Transverse colon (tissue), 4 donors: ENCODE measurements at places on chromosomes 11 and 22. TPM values are rescaled to one million over a fixed set of nuclear protein-coding genes. Genes with fewer than 3 reads are reported as not detected.
A peak's percentile ranks its signal among the peaks of the same experiment; 100 is the strongest.

NOL12 gene
- total RNA-seq = 44.1 TPM

DNA sequence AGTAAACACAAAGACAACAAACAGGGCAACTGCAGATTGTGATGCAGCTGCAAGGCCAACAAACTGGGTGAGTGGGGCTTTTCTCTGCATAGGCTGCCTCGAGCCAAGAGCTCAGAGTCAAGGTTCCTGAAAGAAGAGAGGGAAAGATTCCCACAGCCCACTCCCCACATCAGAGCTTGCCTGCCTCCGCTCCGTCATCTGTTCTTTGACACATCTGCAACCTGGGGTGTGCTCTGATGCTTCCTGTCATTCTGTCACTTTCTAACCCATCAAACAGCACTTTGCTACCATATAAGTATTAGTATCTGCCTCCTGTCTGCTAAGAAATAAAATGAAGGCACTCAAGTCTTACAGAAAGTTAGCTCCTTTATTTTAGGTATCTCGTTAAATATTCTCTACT lies 46.9 kb downstream of the C22orf31 start:
- DNase-seq = no peak

ME3 gene
- 258 TPM for total RNA-seq

DNA sequence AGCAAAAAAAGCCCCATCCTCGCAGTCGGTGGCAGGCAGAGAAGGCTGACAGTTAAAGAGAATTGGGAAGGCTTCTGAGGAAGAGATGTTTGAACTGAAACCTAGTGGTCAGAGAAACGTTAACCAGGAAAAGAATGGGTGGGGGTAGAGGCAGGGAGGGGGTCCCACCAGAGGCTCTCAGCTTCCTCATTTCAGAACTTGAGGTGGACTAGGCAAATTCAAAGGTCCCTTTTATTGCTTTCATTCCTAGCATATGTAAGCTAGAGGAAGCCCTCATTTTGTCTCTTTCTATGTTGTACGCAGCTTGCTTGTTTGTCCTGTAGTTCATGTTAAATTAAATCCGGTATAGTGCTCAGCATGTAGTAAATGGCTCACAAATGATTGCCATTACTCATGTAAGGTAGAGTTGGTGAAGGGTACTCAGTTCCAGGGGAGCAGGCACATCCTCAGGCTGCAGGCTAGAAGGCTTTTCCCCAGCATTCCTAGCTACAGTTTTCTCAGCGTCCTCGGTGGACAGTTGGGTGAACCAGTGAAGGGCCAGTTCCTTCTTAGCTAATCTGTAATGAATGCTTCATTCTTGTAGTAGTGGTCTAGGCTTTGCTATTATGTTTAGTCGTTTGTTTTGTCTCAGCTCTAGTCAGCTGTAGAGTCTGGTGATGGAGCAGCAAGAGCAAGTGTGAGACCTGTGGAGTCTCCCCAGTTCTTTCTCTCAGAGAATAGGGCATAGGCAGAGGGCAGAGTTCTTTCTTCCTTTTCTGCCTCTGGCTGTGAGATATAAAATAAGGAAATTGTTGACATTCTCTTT lies 58.6 kb downstream of the UVRAG start:
- DNase-seq = no peak

PGR gene
- 0.95 TPM for total RNA-seq

- no peak for DNase-seq
Observed at GRCh38 chr22:25940479-25940878, 198.5 kb downstream of the MYO18B start.

GRCh38 chr11:17490938-17491337 lies 14.3 kb upstream of the ABCC8 start:
- no peak for DNase-seq

GRCh38 chr22:41848468-41848867 lies 15.6 kb downstream of the SREBF2 start:
- peak; percentile 88 for DNase-seq

RASD2 gene
- total RNA-seq = 11.7 TPM

GRCh38 chr22:23095733-23096342 lies 25.5 kb downstream of the GNAZ start:
- DNase-seq = no peak

DNA sequence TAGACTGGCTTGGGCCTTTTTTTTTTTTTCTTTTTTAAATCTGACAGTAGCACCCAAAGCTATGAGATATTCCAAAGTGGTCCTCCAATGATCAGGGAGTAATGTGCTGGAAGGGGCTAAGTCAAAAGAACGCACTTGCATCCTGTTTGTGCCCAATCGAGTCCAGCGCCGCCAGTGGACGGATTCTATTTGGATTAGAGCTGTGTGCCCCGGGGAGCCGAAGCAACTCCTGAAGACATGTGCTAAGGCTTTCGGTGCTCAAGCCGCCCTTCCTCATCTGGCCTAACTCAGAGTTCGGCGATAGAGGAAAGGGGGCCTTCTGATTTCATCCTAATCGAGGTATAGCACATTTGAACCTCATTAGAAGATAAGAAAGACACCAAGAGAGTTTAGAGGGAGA lies 147.8 kb upstream of the NECTIN1 start:
- DNase-seq = no peak

GRCh38 chr11:27532652-27533325 lies 26.2 kb upstream of the LIN7C start:
- no peak for DNase-seq

VPS37C gene
- 21.3 TPM for total RNA-seq

- peak; percentile 78 for DNase-seq
Observed at GRCh38 chr11:47415949-47416472, 7.6 kb downstream of the SLC39A13 start.

GRCh38 chr11:127259102-127259501 lies 258.5 kb upstream of the KIRREL3 start:
- no peak for DNase-seq

GRCh38 chr11:20037396-20038153 lies 122.7 kb downstream of the DBX1 start:
- no peak for DNase-seq

C22orf31 gene
- not detected for total RNA-seq

GRCh38 chr22:37214731-37215030 lies 2.4 kb upstream of the SSTR3 start:
- no peak for DNase-seq
